ENCODE measurements at places on chromosomes 4 and X.

DNA sequence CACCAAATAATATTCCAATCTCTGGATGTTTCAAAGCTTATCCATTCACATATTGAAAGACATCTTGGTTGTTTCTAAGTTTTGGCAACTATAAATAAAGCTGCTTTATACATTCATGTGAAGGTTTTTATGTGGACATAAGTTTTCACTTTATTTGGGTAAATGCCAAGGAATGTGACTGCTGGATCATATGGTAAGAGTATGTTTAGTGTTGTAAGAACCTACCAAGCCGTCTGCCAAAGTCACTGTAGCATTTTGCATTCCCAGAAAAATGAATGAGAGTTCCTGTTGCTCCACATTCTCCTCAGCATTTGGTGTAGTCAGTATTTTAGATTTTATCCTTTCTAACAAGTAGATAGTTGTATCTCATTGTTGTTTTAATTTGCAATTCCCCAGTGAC lies 1047.7 kb downstream of the C4orf33 start:
- no peak for DNase-seq

- no peak for DNase-seq
These were observed 606.5 kb downstream of the MAGEB5 start for GRCh38 chrX:26822448-26822847.

DNA sequence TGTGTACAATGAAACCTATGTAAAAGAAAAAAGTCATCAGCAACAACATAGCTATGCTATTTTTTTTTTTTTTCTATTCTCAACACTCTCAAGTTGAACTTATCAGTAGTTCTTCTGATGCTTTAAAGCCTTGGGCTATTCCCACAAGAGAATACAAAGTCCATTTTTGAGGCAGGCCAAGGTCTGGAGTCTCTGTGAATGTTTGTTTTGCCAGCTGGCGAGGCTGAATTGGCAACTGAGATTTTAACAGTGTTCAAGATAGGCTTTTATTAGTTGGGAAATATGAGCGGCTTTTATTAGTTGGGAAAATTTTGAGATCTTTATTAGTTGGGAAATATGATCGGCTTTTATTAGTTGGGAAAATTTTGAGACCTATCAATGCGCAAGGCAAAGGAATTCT lies 336.6 kb downstream of the SLITRK2 start:
- DNase-seq = no peak

DNA sequence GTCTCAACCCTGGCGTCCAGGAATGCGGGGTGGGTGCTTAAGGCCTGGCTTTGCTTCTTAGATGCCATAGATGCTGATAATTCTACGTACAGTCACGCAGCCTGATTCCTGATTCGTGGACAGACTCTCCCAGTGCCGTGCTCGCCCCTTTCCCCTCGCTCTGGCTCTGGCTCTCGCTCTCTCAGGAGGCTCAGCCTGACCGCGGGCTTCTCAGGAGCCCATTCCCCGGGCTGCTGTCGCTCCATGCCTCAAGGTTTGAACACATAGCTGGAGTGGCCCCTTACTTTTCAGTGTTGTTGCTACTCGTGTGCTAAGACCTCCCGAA lies 59.2 kb upstream of the ZC4H2 start:
- DNase-seq = no peak

DNA sequence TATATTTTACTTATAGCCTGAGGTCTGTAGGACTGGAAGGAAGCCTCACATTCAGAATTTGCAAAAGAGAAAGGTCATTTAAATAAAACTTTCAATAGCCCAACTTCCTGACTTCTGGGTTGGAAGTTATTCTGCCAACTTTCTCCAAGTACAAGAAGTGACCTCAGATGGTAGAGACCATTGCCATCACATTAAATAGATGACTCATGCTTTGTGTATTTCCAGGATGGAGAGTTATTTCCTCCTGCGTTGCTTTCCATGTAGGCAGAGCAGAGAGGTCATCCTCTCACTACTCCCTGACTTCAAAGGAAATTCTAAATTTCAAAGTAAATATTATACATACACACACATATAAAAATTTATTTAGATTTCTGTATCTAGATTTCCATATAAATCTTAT lies 73.0 kb upstream of the NR3C2 start:
- DNase-seq = no peak

GRCh38 chr4:110982486-110982885 lies 359.6 kb upstream of the PITX2 start:
- no peak for DNase-seq

DNA sequence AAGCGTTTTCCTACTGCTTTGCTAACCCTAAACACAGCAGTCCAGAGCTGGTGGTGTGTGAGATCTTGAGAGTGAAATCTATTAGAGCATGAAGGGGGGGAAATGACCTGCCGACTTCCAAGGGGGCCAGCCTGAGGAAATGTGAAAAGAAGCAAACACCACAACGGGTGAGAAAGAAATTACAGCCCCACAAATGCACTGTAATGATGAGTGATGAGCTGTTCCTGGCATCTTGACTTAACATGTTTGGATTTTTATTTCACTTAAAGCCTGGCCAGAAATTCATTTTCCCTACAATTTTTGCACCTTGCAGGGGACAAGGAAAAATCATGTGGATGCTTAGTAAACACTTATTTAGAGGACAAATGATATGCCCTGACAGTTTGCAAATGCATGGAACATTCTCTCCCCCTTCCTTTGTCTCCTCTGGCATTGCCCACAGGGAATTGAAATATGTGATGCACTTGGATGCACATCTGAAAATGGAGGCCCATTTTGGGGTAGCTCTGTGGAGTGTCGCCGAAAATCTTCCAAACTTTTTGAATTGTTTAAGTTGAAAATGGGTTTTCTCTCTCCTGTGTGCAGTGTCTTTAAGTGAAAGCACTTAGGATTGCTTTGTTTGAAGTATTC lies 84.3 kb upstream of the TMEM150C start:
- no peak for DNase-seq

DNA sequence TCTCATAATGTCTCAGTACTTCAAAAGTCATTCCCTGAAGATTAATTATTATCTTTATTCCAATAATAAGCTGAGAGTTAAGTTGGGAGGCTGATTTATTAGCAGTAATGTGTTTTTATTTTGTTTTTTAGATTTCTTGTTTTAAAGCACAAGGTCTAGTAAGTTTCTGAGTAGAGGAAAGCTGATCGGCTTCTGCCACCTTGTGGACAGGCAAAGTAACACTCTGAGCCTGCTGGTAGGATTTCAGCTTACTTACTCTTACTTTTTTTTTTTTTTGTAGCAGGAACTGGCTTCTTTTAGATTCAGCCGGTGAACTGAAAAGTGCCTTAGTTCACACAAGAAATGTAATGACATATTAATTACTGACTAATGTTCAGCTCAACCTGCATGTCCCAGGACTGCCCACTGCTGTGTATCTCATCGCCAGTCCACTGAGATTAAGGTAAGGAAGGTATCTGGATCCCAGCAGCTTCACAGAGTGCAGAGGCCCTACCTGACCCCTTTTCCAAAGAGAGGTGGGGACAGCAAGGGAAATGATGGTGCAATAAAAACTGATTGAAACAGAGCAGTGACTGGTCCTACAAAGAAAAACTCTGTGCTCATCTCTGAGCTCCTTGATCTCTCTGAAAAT lies 126.5 kb downstream of the ADGRA3 start:
- DNase-seq = peak; percentile 69

DNA sequence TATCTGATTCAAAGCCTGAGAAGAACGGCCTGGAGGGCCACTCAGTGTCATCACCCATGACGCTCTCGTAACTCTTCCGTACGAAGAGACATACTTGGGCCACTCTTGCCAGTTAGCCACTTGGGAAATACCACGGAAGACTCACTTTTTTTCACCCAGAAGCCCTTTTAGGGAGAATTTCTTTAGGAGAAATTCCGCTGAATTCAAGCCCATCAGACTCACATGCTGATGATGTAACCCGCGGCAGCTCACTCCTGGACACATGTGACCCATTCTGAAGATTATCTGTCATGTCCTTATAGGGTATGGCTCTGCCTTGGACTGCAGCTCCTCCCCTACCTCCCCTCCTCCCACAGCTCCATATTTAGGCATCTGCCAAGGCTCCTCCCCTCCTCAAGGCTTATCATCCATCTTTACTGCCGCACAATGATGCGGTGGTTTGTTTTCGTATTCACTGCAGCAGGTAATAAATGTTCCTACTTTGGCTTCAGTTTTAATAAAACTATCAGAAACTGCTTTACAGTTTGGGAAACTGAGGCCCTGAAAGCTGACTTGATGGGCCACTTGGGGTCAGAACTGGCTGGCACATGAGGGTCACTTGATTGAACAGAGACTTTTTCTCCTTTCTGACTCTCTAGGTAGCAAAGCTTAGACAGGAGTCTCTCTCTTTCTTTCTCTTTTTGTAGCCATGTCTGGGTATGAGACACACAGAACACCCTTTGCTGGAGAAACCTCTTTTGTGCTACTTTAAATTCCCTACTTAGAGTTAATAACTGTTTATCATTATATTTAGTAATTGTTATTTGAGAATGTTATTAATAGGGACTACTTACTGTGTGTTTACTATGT lies 42.1 kb downstream of the RHOH start:
- DNase-seq = peak; percentile 87

GRCh38 chrX:57771689-57772088 lies 91.6 kb upstream of the NLRP2B start:
- no peak for DNase-seq

- DNase-seq = peak; percentile 68
These were observed 6.4 kb upstream of the GSX2 start for GRCh38 chr4:54093324-54094240.

- DNase-seq = no peak
These were observed 88.6 kb downstream of the APBB2 start for GRCh38 chr4:41125558-41126311.

- no peak for DNase-seq
These were observed 7.7 kb downstream of the AKAP17A start for GRCh38 chrX:1598876-1599790.

DNA sequence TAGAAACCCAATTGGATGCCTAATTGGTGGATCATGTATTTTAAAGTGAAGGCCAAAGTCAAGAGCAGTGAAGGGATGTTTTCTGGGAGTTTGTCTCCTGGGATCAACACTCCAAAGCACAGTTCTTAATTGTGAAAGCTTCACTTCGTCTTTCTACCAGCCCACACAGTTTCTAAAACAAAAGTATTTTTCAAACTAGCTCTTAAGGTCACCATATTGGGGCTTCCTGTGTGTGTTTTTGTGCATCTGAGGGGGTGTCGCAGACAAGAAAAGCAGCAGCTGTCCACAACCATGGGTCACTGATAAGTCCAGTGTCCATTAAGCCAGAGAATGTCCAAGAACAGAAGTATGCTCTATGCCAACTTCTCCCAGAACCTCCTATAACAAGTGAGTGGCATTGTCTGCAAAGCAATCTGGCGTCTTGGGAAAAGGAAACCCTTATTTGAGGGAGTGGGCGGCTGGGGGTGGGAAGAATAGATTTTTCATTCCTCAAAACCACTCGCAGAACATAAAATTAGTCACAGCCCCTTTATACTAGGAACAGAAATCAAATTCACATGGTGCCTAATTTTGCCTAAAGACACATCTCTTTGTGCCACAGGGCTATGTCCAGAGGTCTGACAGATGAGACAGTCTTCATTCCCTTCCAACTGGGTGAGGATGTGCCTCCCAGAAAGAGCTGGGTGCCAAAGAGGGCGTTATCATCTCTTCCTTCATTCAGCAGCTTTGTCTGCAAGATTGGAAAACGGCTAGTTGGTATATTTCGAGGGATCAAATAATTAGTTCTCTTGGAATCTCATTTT lies 610.4 kb downstream of the BCOR start:
- DNase-seq = peak; percentile 15

DNA sequence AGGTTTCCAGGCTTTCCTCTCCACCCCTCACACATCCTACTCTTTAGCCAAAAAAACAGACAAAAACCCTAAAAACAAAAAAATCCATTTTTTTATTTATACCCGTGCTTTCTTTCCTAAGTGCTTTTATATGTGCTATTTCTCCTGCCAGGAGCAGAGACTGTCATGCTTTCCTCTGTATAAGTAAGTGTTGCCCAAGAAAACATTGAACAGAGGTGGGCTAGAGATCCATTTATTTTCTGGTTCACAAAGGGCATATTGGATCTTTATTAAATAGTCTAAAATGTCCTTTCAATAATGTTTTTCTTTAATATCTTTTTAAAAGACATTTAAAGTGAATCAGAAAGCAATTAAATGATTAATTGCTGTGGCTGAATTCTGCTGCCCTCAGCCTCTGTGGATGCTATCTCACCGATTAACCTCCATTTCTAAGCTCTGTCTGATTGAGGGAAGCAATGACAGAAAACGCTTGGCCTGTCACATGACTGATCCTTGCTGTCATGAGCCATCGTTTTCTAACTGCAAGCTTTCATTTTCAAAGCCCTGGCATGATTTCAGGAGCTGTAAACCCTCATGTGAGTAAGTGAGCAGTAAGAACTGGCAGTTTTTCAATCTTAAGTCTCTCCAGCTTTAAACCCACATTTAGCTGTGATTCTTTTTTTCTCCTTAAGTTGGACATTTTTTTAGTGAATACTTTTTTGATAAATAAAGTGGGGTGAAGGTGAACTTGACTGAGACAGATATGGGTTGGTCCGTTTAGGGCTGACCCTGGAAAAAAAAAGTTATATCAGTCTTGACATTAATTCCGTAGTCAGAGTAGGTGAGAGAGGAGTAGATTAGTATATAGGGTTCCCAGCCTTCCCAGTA lies 180.7 kb upstream of the PGRMC2 start:
- DNase-seq = no peak

GRCh38 chr4:119933606-119934005 lies 133.0 kb downstream of the MAD2L1 start:
- DNase-seq = no peak

- no peak for DNase-seq
These were observed 120.0 kb downstream of the PDLIM5 start for GRCh38 chr4:94571715-94572114.

GRCh38 chr4:38957893-38958292 lies 74.3 kb downstream of the TMEM156 start:
- DNase-seq = peak; percentile 34

GRCh38 chr4:170193496-170193895 lies 103.7 kb upstream of the AADAT start:
- no peak for DNase-seq

DNA sequence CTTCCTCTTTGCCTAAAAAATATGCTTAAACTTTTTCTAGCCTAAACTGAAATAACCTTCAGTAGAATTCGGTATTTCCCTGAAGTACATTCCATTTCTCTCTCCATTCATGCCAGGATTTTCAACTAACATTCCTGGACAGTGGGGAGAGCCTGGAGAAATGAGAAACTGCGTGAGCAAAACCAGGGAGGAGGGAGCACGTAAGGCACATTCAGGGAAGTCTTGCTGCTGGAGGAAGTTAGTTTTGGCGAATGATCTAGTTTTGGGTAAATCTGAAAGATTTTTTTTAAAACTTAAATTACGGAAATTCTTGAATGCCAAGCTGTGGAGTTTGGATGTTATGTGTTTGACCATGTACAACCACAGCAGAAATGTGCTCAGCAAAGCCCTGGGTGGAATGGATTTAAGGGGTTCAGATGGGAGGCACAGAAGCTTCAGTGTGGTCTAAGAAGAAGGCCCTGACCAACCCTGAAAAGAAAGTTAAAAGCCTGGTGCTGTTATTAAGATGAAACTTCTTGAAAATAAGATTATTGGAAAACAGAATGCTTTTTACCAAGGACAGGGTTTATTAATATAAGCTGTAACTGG lies 347.8 kb downstream of the ANK2 start:
- DNase-seq = no peak

DNA sequence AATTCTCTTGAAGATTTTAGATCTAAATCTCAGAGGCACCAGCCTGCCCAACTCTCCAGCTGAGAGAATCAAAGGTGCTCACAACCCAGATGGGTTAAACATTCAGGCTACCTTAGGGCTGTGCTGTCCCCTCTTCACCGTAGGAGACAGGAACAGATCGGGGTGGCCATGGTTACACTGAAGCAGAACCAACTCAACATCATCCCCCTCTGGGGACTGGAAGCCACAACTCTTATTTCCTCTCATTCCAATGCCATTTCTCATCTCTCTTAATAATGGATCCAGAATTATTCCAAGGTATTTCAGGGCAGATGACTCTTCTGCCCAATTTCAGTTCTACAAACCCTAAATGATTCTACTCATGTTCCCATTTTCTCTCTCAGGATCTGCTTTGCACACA lies 109.7 kb downstream of the NKX6-1 start:
- DNase-seq = no peak
